WTC11 (cell line): ENCODE measurements at places on chromosomes 2 and 18.

DNA sequence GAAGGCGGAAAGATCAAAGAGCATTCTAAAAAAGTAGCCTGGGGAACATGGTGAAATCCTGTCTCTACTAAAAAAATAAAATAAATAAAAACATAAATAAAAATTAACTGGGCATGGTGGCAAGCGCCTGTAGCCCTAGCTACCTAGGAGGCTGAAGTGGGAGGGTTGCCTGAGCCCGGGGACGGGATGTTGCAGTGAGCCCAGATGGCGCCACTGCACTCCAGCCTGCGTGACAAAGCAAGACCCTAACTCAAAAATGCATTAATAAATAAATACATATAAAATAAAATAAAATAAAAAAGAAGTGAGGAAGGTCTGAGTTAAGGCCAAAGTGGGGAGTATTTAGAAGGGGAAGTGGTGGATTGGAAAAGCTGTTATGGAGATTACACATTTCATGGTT lies 1.3 kb upstream of the PSMD14 start:
- DNase-seq, result peak; percentile 18
- peak overlapping the region; percentile 87 for H3K4me3 ChIP-seq
- H3K36me3 ChIP-seq, result peaks cover 14% of the 10 kb centered on the region
- H3K27ac ChIP-seq, result no peak overlapping the region
- peaks cover 17% of the 10 kb centered on the region for H3K4me1 ChIP-seq
- no peaks in the 10 kb centered on the region for H3K27me3 ChIP-seq

DNA sequence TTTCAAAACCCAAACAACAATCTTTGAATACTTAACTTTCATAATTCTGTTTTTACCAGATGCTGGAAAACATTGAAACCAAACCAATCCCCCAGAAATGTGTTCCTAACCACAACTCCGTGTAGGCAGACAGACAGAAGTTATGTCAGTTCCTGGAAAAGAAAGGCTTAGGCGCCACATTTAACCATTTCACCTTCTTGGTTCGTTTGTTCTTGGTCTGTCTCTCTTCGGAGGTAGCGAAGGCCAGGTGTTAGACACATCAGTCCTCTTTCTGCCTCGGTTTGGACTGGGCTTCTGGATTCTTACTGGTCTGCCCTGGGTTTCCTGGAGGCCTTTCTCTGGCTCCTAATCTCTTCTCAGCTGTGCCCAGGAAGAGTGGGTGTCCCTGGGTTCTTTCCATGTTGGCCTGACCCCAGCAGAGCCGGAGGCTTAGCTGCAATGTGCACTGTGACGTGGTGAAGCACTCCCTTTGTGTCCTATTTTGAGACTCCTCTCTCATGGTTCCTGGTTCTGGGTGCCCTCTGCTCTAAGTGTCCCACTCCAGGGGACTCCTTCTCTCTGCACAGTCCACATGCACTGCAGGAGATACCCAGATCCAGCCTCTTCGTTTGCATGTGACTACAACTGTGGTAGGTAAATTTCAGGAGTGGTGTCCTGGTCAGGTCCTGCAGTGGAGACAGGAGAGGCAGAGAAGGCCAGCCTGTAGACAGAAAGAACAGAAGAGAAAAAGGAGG lies 23.1 kb upstream of the RAB31 start:
- H3K4me3 ChIP-seq, result no peak overlapping the region
- H3K27me3 ChIP-seq, result peaks cover 4% of the 10 kb centered on the region; the same call in 1 of the 2 replicates
- H3K27ac ChIP-seq, result no peak overlapping the region
- H3K4me1 ChIP-seq, result peaks cover 21% of the 10 kb centered on the region

DNA sequence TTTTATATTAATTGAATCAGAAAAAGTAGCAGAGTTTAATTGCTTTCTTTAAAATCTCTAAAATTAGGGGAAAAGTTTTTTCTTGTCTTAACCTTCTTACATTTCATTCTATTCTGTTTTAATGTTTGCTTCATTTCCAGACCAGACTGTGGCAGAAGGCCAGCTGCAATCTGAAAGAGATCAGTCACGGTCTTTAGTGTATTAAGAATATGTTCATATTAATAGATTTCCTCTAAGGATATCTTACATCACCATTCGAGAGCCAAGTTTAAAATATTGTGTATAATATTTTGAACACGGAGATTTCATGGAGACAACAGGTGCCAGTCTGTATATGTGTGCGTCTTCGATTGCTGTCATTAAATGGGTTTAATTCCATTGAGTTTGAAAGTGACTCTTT lies 230.9 kb upstream of the ZSWIM2 start:
- no peaks in the 10 kb centered on the region for H3K27me3 ChIP-seq
- no peak overlapping the region for H3K27ac ChIP-seq
- no peak for DNase-seq

DNA sequence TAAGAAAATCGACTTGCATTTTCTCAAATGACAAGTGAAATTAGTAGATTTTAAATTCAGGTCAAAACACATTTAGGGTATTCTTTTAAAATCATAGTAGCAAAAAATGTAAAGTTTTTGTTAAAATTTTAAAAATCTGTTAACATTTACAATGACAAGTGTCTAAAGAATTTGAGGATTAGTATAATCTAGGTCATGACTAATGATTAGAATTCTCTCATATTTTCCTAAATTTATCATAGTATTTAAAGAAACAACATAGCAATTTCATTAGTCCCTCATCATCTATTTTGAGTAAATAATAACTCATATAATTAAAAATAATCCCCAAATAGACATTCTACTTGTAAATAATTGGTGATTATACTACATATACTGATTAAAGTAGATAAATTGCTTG lies 23.6 kb downstream of the THUMPD2 start:
- peaks cover 59% of the 10 kb centered on the region for H3K36me3 ChIP-seq
- H3K27me3 ChIP-seq, result no peaks in the 10 kb centered on the region
- no peak for DNase-seq
- no peak overlapping the region for H3K27ac ChIP-seq

DNA sequence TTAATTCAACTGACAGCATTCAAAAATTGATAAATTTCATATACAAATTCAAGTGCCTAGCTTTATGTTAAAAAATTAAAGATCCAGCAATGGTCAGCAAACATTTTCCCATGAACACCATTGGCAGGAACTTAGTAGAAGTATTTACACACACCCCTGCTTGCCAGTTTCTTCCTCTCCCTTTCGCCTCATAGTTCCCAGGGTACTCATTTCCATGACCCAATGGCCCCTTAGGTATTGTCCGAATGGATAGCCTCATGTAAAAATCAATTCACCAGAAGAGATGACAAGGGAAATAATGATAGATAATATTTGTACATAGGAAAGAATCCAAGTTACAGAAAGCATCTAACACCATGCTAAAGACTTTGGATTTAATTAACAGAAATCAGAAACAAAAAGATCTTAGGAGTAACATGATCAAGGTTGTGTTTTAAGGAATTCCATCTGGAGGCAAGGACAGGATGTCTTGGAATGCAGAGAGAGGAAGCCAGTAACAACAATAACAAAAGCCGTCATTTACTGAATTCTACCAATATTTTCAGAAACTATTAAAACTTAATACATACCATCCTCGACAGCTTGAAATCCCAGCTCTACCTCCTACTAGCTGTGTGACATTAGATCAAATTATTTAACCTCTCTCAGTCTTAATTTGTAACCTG lies 423.0 kb downstream of the IRS1 start:
- DNase-seq, result no peak
- no peaks in the 10 kb centered on the region for H3K36me3 ChIP-seq
- H3K4me3 ChIP-seq, result no peak overlapping the region
- H3K4me1 ChIP-seq, result peaks cover 8% of the 10 kb centered on the region
- H3K27ac ChIP-seq, result peak overlapping the region; percentile 40

DNA sequence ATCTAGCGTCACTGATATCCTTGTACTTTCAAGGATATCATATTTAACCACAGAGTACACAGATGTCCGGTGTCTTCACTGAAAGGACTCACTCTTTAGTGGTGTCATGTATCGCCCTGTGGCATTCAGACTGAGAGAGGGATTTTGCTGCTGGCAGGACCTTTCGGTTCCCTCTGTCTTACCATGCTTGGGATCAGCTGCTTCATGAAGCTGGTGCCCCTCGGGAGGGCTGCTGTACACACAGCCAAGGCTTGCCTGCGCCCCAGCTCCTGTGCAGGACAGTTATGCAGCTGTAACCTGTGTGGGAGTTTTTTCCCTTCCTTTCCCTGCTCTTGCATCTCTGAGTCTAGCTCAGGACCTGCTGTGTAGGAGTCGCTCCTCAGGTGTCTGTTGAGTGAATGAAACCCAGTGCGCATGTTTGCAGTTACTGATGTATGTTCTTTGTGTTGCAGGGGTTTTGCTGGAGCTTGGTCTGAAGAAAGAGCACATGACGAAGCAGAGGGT lies 64.4 kb downstream of the GREB1 start:
- peaks cover 44% of the 10 kb centered on the region for H3K36me3 ChIP-seq
- no peak overlapping the region for H3K4me3 ChIP-seq
- peaks cover 7% of the 10 kb centered on the region for H3K4me1 ChIP-seq
- no peaks in the 10 kb centered on the region for H3K27me3 ChIP-seq

DNA sequence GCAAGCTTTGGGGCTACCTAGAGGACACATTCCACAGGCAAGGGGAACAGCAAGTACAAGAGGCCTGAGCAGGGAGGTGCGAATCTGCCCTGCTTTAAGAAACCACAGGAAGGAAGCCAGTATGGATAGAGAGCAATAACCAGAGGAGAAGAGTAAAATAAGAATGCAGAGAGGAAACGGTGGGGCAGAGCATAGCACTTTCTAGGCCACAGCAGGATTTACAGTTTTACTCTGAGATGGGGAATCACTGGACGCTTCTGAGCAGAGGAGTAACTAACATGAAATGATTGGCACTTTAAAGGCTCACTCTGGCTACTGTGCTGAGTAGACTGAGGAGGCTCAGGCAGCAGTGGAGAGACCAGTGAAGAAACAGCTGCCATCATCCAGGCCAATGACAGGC lies 23.8 kb downstream of the AAK1 start:
- no peak for DNase-seq
- H3K4me3 ChIP-seq, result no peak overlapping the region
- H3K36me3 ChIP-seq, result peaks cover 5% of the 10 kb centered on the region; the same call in 1 of the 2 replicates
- H3K4me1 ChIP-seq, result no peaks in the 10 kb centered on the region
- no peaks in the 10 kb centered on the region for H3K27me3 ChIP-seq

DNA sequence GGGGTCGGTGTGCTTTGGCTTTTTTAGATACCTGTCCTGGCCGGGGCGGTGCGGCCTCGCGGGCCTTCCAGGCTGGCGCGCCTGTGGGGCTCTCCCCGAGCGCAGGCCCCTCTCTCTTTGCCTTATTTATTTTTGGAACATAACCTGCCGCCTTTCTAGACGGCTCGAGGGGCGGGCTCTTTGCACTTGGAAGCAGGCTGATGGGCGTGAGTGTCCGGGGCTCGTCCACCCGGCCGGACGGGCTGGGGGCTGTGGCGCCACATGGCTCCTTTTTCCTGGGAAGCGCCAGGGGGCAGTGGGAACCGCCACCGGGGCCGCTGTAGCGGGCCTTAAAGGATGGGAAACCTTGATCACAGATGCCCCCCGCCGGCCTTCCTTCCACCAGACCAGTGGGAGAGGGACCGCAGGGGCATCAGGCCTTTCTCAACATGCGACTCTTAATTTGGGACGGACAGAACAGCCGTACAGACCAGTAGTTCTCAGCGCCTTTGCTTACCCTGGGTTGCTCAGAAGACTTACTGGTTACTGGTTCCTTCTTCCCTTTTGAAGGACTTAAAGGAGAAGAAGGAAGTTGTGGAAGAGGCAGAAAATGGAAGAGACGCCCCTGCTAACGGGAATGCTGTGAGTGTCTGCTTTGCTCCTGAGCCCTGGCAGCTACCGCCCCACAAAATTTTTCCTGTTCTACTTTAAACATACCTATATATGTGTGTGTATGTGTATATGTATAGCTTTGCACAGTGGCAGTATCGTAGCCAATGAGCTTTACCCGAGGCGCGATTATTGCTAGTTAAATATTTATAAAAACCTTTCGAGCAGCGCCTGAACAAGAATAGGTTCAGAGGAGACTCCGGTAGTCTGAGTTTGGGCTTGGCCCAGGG lies 2.7 kb downstream of the PTMA start:
- H3K36me3 ChIP-seq, result peaks cover 41% of the 10 kb centered on the region
- peaks cover 33% of the 10 kb centered on the region for H3K4me1 ChIP-seq
- peak overlapping the region; percentile 100 for H3K27ac ChIP-seq
- peaks cover 5% of the 10 kb centered on the region; the same call in 1 of the 2 replicates for H3K27me3 ChIP-seq
- peak overlapping the region; percentile 93 for H3K4me3 ChIP-seq
